ENCODE measurements at places on chromosomes 6 and 20. TPM values are rescaled to one million over a fixed set of nuclear protein-coding genes. Genes with fewer than 3 reads are reported as not detected.

Gene NKX2-2
- total RNA-seq, result not detected

Gene C6orf132
- not detected for total RNA-seq

Gene BPIFB4
- not detected for total RNA-seq

Gene GNMT
- not detected for total RNA-seq

Gene DEFB116
- total RNA-seq, result not detected

Gene CTCFL
- not detected for total RNA-seq

Gene TCEA2
- 31.0 TPM for total RNA-seq

Gene CAPN11
- total RNA-seq, result not detected

Gene THBS2
- total RNA-seq, result not detected

Gene TCF21
- total RNA-seq, result not detected

GRCh38 chr6:105326833-105327770 lies 75.8 kb downstream of the PREP start:
- DNase-seq, result peak; percentile 16

- no peak for DNase-seq
Observed at GRCh38 chr6:145250436-145250835, 484.9 kb downstream of the EPM2A start.

DNA sequence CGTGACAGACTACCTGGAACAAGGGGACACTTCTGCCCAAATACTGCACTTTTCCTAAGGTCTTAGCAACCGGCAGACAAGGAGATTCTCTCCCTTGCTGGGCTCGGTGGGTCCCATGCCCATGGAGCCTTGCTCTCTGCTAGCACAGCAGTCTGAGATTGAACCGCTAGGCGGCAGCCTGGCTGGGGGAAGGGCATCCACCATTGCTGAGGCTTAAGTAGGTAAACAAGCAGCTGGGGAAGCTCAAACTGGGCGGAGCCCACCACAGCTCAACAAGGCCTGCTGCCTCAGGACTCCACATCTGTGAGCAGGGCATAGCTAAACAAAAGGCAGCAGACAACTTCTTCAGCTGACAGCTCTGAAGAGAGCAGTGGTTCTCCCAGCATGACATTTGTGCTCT lies 87.8 kb upstream of the ASCC3 start:
- DNase-seq, result no peak

DNA sequence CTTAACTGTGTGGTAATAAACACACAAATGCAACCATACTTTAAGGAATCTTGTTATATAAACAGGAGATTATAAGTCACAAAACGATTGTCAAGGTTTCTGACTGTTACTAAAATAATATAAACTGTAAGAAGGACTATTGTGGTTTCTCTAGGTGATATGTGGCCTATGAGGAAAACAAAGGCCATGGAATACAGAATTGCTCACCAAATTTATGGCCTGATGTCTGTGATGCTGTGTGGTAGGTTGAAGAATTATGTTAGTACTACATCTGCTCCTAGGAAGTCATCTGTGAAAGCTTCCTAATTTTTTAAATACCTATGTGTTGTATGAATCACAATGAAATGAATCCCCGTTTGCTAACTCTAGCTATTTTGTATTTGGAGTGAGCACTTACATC lies 875.4 kb upstream of the MAP3K7 start:
- DNase-seq, result no peak

DNA sequence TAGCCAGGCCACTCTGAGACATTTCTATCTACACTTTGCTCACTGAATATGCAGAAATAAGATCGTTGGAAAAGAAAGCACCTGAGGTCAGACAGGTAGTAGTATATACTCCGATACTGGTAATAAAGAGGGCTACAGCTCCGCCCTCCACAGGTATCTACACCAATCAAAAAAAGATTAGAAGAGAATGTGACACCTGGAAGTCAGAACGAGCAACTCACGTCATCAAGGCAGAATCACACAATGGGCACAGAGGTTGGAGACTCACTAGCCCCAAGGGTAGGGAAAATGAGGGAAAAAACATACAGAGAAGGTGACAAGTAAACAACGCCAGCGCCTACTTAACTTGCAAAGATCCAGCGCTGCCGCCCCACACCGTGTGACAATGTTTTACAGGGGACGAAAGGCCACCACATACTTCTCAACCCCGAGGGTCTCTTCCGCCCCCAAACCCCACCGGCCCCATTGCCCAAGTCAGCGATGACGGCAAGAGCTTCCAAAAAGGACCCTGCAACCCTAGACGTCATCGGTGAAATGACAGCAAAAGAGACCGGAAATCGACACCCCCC lies 653 bp downstream of the LMBRD1 start:
- peak; percentile 11 for DNase-seq

- no peak for DNase-seq
Observed at GRCh38 chr6:118774581-118774980, 119.4 kb upstream of the ASF1A start.

DNA sequence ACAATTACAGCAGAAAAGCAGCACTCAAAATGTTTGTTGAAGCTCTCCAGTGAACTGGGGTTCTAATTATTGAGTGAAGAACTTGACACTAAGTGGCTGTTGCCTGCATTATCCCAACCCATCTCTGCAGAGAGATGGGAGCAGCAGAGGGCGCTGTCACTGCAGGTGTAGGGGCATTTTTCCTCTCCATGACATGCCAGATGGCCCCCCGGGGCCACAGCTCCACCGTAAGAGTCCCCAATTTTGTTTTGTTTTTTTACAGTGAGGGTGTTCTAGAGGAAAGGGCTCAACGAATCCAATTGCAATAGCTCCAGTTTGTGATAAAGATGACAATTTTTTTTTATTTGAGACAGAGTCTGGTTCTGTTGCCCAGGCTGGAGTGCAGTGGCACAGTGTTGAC lies 1.9 kb upstream of the FUCA2 start:
- no peak for DNase-seq

DNA sequence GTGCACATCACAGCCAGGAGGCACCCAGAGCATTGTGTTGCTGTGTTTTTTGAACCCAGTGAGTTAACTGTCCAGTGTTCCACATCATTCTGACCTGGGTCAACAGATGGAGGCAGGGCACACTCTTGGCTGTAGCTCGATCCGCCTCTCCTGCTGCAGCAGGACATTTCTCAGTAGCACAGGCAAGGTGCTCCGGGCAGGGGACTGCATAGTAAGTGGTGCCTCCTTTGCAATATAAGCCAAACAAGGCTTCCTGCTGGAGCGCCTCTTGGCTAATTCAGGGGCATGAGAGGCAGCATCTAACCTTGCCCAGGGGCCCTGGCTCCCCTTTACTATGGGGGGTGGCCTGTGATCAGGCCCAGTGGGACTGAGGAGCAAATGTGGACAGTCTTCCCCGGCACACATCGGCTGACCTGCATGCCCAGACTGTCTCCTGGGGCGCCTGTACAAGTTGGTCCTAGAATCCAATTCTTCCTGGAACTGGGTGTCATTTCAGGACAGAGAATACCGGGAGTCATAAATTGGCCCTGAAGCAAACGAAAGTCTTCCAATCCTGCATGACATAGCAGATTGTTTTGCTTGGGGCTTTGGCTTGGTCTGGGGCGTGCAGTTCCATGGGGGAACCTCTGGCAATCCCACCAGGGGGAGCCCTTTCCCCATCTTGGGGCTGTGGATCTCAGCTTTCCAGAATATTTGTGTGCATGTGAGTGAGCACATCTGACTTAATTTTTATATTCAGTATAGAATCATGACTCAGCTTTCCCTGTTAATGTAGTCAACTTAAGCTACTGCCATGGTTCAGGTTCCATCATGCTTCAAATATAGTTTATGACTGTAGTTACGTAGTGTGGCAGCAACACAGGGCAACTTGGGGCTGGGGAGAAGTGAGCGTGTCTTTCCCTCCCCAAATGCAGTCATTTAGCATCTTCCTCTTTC lies 56.0 kb upstream of the DDR1 start:
- peak; percentile 83 for DNase-seq

- no peak for DNase-seq
Observed at GRCh38 chr6:90350689-90351554, 54.3 kb upstream of the BACH2 start.

DNA sequence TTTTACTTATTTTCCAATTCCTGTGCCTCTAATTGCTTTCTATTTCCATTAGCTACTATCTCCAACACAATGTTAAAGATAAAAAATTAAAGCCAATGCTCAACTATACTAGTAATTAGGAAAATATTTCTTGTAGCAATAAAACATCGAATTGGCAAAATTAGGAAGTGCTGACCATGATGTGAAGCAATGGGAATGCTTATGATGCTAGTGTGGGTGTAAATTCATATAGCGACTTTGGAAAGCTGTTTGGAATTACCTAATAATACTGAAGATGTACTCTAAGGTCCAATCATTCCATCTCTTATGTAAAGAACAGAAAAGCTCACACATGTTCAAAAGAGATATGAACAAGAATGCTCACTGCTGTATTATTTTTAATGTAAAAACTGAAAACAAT lies 78.2 kb downstream of the UBE3D start:
- DNase-seq, result no peak

GRCh38 chr6:8274226-8274625 lies 161.1 kb downstream of the SLC35B3 start:
- no peak for DNase-seq

- no peak for DNase-seq
Observed at GRCh38 chr6:42971746-42972327, 7.1 kb downstream of the PEX6 start.

- peak; percentile 36 for DNase-seq
Observed at GRCh38 chr6:37860226-37860839, 40.8 kb downstream of the ZFAND3 start.

DNA sequence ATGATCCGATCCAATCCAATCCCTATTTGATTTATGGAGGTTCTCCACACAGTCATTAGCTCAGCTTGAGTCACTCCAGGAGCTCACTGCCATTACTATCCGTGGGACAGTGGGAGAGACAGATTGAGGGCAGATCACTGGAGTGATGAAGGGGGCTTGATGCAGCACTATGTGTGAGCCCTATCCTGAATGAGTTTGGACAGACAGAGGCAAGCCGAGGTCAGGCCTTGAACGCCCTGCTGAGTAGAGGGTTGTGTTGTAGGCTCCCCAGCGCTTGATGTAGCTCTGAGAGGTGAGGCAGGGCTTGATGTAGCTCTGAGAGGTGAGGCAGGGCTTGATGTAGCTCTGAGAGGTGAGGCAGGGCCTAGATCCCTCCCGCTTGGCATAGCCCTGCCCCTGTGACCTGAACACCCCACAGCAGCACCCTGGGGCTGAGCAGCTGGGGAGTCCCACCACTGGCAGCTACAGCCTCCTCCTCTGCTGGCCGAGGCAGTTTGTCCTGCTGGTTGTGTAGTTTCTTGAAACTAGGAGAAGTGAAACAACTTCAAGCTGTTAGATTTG lies 58.7 kb downstream of the ZFAND3 start:
- no peak for DNase-seq

- DNase-seq, result no peak
Observed at GRCh38 chr6:56660381-56660730, 17.7 kb upstream of the DST start.

GRCh38 chr6:139853302-139853992 lies 479.0 kb upstream of the CITED2 start:
- no peak for DNase-seq

DNA sequence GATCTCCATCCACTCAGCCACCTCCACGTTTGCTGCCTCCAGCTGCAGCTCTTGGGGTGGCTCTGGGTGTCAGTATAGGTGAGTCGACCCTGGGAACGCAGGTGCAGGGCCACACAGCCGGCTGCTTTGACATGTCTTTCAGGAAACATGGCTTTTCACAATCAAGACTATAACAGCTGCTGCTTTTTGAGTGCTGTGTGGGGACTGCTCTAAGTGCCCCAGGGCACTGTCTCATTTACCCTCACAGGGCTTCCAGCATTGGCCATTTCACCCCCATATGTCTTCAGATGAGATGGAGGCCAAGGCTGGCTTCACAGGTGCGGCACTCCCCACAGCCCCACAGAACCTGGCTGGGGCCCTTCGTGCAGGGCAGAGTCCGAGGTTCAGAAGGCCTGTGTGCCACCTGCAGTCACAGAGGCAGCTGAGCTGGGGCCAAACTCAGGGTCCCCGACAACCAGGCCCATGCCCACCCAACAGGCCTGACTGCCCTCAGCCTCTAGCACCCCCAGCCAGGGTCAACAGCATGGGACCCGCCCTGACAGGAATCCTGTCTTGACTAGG lies 14.9 kb upstream of the CST7 start:
- no peak for DNase-seq

DNA sequence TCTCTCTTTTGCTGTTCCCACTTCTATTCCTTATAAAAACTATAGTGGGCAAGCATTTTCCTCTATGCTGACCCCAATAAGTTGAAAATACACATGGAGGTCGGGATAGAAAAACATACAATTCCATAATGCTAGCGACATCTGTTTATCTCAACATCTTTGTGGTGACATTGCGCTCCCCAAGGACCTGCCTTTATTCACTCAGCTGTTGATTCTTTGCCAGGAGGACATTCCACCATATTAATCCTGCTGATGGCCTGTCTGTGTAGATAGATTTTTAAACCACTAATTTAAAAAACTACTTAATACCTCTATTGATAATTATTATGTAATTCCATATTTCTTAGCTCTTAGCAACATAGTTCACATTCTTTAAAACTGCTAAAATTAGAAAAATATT lies 555.3 kb upstream of the MAP3K7 start:
- DNase-seq, result no peak

DNA sequence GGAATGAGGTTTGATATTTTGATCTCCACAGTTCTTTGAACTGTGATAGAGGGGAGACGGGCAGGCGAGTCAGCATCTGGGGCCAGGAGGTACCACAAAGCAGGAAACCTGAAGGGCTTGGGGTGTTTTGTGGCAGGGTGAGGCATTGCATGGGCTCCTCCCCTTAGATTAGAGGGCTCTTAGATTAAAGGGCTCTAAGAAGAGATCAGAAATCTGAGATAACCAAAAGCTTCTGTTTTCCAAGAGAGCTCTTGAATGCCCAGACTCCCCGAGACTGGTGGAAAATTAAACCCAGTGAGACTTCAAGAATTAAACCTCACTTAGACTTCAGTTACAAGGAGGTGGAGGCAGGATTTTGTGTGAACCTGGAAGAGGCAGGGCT lies 2.4 kb upstream of the GPX5 start:
- no peak for DNase-seq

DNA sequence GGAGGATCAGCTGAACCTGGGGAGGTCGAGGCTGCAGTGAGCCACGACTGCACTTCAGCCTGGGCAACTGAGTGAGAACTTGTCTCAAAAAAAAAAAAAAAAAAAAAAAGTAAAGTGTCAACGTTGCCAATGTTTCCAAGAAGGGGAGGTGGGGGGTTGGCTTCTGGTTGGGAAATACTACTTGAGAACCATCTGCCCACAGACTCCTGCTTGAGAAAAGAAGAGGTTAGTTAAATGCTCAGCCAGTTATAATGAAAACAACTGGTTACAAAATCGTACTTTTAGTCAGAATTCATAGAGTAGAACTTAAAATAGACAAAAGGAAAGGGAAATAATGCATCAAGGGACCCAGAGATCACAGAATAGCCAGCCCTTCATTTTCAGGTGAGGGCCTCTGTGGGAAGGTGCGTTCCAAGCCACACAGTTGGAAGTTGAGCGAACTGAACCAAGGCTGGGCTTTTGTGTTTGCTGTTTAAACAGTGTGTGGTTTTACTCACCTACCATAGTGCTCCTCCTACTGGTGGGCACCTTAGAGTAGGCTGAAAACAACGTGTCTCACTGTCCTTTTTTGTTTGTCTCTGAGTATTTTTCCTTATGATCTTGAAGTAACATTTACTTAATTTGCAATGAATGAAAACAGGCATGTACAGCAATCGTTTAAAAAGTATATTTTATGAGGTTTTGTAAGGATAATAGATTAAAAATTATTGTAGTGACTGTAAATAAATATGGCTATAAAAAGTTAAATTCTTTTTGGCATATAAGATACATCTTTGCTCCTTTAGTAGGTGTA lies 200.7 kb downstream of the BCAS1 start:
- DNase-seq, result peak; percentile 79

GRCh38 chr6:156879186-156879585 lies 102.0 kb downstream of the ARID1B start:
- no peak for DNase-seq

Measured in NCI-H460 (cell line).